ENCODE measurements at places on chromosomes 12 and 14.

GRCh38 chr12:58883576-58884334 is 36.5 kb downstream of the LRIG3 start:
- DNase-seq, result no peak

DNA sequence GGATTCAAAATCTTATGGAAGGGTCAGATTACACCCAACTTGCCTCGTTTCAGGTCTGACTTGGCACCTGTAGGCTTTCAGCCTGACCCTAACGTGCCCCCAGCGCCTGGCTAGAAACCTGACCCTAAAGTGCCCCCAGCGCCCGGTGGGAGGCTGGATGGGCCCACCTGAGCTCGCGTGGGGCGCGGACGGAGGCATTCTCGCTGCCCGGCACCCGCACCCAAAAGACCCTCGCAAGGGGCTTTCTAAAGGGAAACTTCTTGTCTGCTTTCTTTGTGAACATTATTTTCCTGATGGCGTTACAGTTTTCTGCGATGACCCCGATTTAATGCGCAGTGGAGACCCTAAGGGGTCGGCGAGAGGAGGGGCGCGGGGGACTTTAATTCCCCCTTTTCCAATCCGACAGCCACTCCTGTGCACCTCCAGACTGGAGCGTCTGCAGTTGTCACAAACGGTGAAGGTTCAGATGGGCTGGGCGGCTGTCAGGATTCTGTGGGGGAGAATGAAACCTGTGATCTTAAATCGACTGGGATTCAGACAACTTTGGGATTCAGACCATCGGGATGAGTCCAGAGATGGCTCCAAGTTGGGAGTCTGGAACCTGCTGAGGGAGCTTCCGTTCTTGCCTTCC is 751 bp upstream of the HRK start:
- DNase-seq, result no peak

- DNase-seq, result no peak
Observed at GRCh38 chr12:72246370-72246769, 25.8 kb upstream of the TRHDE start.

DNA sequence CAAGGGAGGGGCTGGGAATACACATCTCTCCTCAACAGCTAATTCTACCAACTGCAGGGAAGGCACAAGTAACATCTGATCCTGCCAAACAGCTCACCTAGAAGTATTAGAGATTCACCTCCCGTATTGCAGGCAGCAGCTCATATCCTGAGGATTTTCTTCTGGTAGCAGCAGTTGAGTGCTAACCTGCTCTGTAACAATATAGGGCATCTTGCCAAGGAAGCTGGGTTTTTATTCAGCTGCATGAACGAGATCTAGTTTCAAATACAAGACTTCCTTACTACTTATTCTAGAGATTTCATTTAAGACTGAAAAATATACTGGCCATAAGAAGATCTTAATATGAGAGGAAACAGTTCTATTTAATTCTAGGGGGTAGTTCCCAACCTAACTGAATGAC is 261.4 kb upstream of the USP15 start:
- DNase-seq, result no peak

- DNase-seq, result no peak
Observed at GRCh38 chr12:53122961-53123468, 19.7 kb downstream of the SOAT2 start.

GRCh38 chr12:321606-322326 is 59.1 kb upstream of the SLC6A13 start:
- DNase-seq, result no peak

GRCh38 chr12:120537856-120538220 is 3.7 kb downstream of the RNF10 start:
- DNase-seq, result no peak

DNA sequence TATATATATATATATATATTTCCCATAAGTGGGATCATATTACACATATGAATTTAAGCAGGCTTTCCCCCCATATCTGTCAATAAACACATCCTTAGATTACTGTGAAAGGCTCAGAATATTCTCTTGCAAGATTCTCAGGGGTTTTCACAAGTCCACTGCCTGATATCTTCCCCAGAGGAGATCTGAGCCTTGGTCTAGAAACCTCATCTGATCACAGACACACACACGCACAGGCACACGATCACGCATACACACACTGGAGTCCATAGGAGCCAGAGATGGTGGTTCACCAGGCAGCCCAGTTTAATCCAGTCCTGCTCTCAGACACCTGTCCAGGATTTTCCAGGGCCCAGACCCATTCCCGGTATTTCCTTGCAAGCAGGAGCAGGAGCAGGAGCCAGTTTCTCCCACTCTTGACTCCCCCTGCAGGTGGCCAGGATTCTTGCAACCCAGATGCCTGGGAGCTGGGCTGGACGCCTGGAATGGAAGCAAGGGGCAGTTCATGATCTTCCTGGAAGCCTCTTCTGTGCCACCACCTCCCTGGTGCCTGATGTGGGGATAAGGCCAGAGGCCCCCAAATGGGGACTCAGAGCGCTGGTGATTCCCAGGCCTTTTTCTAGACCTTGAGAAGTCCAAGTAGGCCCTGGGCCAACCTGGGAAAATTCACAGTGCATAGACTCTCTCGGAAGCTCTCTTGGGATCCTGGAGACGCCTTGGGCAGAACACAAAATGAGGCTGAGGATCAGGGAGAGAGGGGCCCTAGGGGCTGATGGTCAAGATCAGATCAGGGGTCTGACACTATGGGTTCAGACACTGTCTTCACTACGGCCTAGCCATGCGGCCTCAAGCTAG is 16.5 kb upstream of the KRT78 start:
- peak; percentile 55 for DNase-seq

- DNase-seq, result no peak
Observed at GRCh38 chr12:68641138-68641537, 30.4 kb downstream of the RAP1B start.

GRCh38 chr14:96790186-96790585 is 7.0 kb upstream of the VRK1 start:
- no peak for DNase-seq

GRCh38 chr12:49673446-49674317 is 33.5 kb downstream of the FMNL3 start:
- peak; percentile 70 for DNase-seq

GRCh38 chr14:89190765-89191513 is 226.1 kb downstream of the FOXN3 start:
- no peak for DNase-seq

DNA sequence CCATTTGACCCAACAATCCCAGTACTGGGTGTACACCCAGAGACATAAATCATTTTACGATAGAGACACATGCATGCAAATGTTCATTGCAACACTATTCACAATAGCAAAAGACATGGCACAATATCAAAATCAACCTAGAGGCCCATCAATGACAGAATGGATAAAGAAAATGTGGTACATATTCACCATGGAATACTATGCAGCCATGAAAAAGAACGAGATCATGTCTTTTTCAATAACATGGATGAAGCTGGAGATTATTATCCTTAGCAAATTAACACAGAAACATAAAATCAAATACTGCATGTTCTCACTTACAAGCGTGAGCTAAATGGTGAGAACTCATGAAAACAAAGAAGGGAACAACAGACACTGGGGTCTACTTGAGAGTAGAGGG is 249.1 kb downstream of the RASSF9 start:
- DNase-seq, result no peak

GRCh38 chr12:34393086-34393820 is 371.0 kb downstream of the ALG10 start:
- no peak for DNase-seq

DNA sequence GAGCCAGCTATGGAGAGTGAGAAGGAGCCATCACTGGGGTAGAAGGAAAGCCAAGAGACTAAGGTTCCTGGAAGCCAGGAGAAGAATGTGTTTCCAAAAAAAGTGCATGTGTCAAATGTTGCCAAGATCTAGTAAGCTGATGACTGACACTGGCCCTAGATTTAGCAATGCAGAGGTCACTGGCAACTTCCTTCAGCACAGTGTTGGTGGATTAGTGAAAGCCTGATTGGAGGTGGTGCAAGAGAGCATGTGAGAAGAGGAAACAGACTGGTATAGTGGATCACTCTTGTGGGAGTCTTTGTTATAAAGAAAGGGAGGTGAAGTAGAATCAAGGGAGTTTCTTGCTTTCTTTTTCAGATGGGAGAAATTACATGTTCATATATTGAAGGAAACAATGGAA is 34.1 kb upstream of the CHGA start:
- no peak for DNase-seq

DNA sequence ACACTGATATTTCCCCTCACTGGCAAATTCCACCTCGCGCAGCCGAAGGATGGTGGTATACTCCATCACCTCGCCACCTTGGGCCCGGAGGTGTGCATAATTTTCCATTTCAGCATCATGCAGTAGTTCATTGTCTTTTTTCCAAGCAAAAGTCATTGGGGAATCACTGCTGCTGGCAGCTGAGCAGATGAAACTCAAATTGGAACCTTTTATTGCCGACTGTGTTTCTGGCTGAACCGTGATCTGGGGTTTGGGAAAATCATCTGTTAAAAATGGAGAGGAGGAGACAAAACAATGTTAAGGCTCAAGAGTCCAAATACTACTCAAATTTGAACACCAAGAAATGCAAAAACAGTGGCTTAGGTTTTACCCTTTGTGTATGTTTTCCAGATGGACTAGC is 39.7 kb downstream of the LRIG3 start:
- no peak for DNase-seq

DNA sequence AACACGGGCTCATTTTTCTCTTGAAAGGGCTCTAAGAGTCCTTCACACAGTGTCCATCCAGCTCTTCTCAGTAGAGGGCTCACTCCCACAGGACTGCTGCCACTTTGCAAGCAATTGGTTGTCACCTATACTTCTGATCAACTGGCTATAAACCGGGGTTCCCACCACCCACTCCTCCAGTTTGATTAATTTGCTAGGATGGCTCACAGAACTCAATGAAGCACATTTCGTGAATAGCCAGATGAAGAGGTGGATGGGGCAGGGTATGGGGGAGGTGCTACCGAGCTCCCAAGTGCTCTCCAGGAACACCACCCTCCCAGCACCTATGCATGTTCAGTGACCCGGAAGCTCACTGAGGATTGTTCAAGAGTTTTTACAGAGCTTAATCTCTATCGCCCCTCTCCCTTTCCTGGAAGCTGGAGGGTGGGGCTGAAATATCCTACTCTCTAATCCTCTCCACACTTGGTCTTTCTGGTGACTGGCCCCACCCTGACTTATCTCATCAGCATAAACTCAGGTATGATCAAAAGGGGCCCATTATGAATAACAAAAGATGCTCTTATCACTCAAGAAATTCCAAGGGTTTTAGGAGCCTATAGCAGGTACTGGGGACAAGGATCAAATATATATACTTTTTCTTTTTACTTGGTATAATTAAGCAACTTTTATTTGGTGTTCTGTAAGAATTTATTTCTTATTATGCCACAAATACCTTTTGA is 13.9 kb upstream of the EGLN3 start:
- peak; percentile 47 for DNase-seq

- no peak for DNase-seq
Observed at GRCh38 chr14:98956181-98956580, 315.8 kb downstream of the BCL11B start.

GRCh38 chr14:91061056-91061887 is 831 bp upstream of the RPS6KA5 start:
- no peak for DNase-seq

GRCh38 chr12:61369241-61369910 is 890.8 kb upstream of the USP15 start:
- no peak for DNase-seq

DNA sequence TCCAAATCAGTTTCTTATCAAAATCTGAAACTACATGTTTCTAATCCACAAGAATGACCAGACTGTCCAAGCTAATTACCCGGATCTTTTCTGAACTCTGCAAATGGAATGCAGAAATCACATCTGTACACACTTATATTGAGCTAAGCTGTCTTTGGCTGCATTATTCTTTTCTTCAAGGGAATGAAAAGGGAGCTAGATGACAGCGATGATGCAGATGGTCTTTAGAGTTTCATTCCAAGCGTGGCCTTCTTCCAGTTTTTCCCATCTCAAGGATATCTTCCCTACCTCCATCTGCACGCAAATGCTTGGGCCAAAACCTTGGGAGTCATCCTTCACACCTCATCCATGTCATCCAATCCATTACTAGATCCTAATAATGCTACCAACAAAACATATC is 12.6 kb downstream of the KCNH5 start:
- no peak for DNase-seq

DNA sequence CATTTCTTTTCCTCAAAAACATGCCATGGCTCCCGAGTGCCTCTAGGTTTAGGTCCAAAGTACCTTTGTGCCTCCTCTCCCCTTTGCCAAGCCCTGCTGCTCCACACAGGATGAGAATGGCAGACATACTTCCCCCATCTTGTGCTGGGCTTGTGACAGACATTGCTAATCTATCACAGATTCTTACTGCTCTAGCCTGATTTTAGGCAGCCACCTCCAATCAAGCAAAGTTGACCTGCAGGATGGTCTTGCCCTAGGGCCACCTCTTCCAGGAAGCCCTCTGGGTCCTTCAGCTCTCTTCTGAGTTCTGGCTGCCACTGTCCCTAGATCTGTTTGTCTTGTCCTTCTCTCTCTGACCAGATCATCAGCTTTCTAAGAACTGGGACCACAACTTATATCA is 20.5 kb downstream of the FOXN4 start:
- DNase-seq, result no peak

GRCh38 chr12:91887957-91888356 is 257.7 kb downstream of the BTG1 start:
- DNase-seq, result no peak

DNA sequence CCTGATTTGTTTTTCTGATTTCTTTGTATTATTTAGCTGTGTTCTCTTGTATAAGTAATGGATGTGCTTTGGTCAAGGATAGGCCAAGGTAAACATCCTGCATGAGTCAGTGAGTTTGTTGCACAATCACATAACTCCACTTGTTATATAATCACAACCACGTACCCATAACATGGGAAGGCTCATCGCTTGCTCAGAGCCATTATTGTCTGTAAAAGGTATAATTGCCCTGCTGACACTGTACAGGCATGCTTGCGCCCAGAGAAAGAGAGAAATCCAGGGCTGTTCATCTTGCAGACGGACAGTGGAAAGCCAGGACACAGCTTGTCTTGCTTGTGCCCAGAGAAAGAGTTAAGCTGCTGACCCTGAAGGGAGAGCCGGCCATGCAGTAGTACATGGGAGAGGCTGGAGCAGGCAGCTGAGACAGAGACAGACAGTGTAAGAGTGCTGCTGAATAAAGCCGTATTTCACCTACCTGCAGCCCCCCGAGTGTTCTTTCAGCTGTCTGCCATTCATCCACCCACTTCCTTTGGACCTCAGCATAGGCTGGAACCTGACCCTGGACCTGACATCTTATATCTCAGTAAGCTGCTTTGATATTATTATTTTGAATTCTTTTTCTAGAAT is 174.7 kb upstream of the DAAM1 start:
- DNase-seq, result no peak

GRCh38 chr12:51977320-51977753 is 25.8 kb downstream of the ACVR1B start:
- no peak for DNase-seq

- DNase-seq, result no peak
Observed at GRCh38 chr14:89881839-89882238, 72.7 kb downstream of the EFCAB11 start.

GRCh38 chr12:108597559-108598471 is at the start of gene TMEM119:
Gene TMEM119 (minus strand): TSS chr12:108598084. CDS start chr12:108592383, 5,701 bp downstream.
- DNase-seq, result no peak
